ENCODE measurements at places on chromosomes 7 and 10.

- no peak for DNase-seq
Measured at GRCh38 chr7:35734001-35734483, 39.1 kb upstream of the HERPUD2 start.

- DNase-seq, result no peak
Measured at GRCh38 chr10:22900841-22901601, 26.8 kb upstream of the ARMC3 start.

DNA sequence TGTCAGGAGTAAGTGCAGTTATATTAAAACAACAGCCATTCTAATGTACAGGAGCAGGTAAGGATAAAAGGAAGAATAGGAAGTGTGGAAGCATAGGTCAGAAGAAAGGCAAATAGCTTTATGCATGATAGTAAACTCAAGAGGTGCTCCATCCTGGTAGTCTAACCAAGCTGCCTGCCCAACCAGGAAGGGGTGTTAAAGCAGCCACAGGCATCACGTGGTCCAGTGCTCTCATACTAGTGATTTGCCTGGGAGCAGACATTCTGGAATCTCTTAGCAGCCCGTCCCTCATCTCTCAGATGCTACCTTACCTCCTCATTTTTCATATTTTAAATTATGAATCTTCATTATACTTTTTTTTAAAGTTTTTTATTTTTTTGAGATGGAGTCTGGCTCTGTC is 18.5 kb downstream of the ABRAXAS2 start:
- DNase-seq, result no peak

DNA sequence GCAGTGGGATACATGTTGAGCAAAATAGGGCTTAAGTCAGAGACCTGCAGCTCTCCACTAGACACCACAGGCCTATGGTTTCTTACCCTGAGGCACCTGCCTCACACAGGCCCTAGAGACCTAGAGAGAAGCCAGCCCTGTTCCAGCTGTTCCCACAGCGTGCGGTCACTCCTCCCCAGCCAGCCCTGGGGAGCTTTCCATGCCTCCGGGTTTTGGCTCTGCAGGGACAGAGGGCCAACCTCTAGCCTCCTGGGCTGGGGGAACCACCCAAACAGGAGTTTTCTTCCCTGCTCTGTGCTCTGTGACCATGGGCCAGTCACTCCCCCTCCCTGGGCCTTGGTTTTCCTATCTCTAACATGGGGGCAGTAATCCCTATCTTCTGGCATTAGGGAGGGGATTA is 33.0 kb downstream of the SH2B2 start:
- DNase-seq, result no peak
